ENCODE measurements at places on chromosomes 1 and 21.

- no peak overlapping the region for H3K27ac ChIP-seq
- H3K36me3 ChIP-seq: no peaks in the 10 kb centered on the region
- no peak for DNase-seq
- H3K4me3 ChIP-seq: no peak overlapping the region
- no peaks in the 10 kb centered on the region for H3K27me3 ChIP-seq
- no peaks in the 10 kb centered on the region for H3K4me1 ChIP-seq
These were observed 56.3 kb upstream of the C1orf87 start for GRCh38 chr1:60129911-60130310.

DNA sequence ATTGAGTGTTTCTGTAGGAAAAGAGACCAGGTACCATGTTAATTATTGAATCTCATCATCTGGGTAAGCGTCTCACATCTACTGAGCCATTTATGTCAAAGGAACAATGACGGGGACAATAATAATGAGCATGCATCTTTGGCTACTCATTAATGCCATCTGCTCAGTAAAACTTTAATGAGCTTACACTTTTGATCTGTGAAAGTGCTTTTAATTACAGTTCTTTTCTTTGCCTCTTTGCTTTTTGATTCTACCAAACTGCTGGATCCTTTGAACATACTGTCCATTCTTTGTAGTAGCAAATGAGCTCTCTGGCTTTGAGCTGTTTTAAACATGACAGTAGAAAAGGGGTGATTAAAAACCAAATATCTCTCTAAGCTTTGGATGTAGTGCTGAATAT lies 181.2 kb upstream of the IVNS1ABP start:
- H3K27me3 ChIP-seq: no peaks in the 10 kb centered on the region
- no peak overlapping the region for H3K27ac ChIP-seq
- no peak for DNase-seq
- H3K4me3 ChIP-seq: no peak overlapping the region

DNA sequence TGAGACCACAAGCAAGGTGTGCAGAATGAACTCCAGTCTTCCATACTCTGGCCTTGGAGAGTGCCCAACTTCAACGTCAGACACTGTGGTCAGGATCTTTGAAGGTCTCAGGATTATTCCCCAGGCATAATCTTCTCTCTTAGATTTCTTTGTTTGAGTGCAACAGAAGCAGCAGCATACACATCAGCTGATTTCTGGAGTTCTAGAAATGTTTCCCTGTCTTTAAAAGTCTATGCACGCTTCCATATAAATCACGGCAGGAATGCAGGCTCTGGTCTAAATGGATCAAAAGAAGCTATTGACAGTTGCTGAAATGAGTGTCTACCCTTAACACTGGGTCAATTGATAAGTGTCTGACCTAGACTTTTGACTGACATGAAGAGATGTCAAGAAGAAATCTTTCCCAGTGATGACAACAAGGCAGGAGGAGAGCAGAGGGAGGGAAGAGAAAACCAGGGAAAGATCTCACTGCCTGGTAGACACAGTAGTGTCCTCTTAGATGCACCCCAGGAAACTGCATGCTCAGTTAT lies 279.7 kb downstream of the SPATA17 start:
- H3K27me3 ChIP-seq: no peaks in the 10 kb centered on the region
- no peak for DNase-seq
- no peaks in the 10 kb centered on the region for H3K4me1 ChIP-seq
- H3K27ac ChIP-seq: no peak overlapping the region
- no peaks in the 10 kb centered on the region for H3K36me3 ChIP-seq
- no peak overlapping the region for H3K4me3 ChIP-seq

DNA sequence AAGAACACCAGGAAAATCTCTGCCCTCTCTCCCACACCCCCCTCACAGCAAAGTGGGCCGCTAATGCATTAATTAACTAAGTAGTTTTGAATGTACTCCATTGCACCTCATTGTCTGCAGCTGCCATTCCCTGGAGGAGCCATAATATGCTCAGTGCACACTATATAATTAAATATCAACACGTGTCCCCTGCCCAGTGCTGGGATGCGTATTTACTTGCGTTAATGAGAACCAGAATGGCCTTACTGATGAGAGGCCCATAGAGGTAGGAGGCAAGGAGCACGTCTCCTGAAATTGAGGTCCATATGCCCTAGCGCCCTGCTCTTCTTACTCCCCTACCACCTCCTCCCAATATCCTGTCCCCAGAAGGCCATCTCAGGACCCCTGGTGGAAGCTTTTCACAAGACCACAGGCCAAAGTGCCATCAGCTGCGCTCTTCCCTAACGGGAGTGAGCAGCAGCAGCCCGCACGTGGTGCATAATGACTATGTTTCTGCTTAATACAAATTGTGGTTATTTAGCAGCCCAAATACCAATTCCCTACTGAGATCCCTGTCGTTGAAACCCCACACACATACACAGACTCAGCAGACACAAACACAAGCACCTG lies 76.8 kb downstream of the PLXNA2 start:
- DNase-seq: no peak
- H3K36me3 ChIP-seq: peaks cover 48% of the 10 kb centered on the region
- H3K27me3 ChIP-seq: no peaks in the 10 kb centered on the region
- H3K4me3 ChIP-seq: no peak overlapping the region
- H3K27ac ChIP-seq: no peak overlapping the region

DNA sequence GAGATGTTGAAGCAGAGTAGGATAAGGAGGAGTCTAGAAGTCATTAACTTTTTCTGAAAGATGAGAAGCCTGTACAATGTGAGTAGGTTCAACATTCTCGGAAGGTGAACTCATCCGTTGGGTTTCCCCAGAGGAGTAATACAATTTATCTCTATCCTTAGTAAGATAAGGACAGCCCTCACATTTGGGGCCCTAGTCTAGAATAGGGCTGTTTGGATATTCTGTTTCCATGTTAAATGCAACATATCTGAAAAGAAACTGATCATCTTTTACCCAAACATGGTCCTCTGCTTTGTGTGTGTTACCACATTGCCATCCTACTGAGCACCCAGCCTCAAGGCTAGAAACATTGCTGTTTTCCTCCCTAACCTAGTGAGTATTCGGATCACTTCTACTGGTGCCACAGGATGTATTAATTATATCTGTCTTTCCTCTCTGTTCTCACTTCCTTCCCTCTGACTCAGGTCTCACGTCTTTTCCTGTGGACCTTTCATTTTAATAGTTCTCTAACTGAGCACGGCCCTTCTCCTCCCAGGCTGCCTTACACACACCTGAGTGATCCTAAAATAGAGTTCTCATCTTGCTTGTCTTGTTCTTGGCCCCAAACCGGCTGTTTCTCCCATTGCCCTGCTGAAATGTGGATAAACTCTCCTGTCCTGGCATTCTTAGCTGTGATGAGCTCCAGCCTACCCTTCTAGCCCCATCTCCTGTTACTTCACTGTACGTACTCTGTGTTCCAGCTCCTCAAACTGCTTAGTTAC lies 91.7 kb downstream of the CDC14A start:
- no peak overlapping the region for H3K4me3 ChIP-seq
- H3K27me3 ChIP-seq: no peaks in the 10 kb centered on the region
- no peak for DNase-seq
- peak overlapping the region; percentile 7 for H3K27ac ChIP-seq
- H3K4me1 ChIP-seq: peaks cover 5% of the 10 kb centered on the region
- H3K36me3 ChIP-seq: no peaks in the 10 kb centered on the region
